Right cardiac atrium (tissue), 5 donors: ENCODE measurements at places on chromosomes 5 and 9. TPM values are rescaled to one million over a fixed set of nuclear protein-coding genes. Genes with fewer than 3 reads are reported as not detected.

DNA sequence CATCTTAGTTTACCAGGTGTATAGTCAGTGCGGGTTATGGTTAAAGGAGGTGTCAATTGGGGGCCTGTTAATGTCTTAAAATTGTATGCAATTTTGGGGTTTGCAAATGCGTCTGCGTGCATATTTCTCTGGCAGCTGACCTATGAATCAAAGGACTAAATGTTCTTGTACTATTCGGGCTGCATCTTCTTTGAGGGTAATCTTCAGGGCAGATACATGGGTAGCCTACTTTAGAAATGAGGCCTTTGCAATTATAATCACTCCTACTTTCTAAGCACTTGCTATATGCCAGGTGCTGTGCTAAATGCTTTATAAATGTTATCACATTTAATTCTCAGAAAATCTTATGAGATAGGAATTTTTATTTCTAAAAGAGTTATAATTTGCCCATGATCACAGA lies 58.2 kb downstream of the NDFIP1 start:
- DNase-seq, result no peak

DNA sequence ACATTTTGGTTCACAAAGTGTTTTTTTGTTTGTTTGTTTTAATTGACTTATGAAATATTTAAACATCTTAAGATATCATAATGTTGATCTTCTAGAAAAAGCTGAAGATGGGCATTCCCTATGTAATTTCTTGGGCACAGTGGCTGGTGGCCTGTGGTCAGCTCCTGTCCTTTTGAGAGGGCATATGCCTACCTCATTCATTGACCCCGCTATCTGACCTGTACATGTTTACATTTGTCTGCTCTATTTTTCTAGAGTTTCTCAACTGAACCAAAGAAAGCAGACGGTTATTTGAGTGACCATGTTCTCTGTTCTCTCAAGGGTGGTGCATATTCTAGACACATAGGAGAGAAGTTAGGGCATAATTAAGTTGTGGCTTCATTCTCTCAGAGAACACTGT lies 5.3 kb downstream of the SGCD start:
- DNase-seq, result no peak

DNA sequence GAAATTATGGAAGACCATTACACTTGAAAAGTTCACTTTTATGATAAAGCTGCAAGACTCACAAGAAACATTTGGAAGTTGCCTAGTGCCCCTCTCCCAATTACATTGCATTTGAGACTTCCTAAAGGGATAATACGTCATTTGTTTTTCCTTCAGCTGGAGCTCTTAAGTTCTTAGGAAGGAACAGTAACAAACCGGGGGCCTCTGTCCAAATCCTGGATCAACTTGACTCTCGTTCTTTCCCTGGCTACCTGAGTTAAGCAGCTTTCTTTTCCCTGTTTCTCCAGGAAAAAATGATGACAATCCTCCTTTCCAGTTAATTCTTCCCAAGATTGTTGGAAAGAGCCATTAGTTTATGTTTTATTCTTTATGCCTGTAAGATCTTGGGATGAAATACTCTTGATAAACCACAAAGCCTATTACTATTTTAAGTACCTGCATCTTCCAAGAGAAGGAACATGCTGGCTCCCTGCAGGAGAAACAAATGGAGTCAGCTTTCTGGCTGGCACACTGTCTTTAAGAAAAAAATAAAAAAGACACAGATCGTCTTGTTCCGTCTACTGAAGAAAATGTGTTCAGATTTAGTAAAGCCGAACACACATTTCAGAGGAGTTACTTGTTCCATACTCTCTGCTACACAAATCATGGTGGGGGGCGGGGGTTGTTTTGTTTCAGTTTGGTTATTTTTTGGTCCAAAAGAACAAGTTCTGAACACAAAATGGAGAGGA lies 297.9 kb downstream of the EFNA5 start:
- DNase-seq, result no peak

GRCh38 chr5:127649018-127649439 lies at the start of gene CTXN3:
Gene CTXN3, plus strand, starts transcription at chr5:127649082. Its CDS starts 8,440 bp downstream, at chr5:127657522.
- no peak for DNase-seq

Gene ANKDD1B
- total RNA-seq, result 0.36 TPM
